ENCODE measurements at places on chromosomes 3 and 15.

DNA sequence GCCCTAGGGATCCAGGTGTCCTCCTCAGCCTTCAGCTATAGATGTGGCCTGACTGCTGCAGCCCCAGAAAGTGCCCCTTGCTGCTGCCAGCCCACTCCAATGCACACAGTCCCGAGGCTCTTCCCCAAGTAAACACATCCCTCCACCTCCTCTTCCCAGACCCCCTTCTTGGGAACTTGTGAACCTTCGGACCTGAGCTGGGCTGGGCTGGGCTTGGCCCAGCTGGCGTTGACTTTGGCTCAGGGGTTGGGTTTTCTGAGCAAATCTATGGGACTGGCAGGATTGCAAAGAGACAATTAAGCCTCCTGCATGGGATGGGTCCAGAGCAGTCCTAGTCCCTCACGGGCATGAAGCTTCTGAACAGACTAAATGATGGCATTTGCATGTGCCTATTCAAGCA is 14.7 kb downstream of the VIPR1 start:
- no peak for DNase-seq

DNA sequence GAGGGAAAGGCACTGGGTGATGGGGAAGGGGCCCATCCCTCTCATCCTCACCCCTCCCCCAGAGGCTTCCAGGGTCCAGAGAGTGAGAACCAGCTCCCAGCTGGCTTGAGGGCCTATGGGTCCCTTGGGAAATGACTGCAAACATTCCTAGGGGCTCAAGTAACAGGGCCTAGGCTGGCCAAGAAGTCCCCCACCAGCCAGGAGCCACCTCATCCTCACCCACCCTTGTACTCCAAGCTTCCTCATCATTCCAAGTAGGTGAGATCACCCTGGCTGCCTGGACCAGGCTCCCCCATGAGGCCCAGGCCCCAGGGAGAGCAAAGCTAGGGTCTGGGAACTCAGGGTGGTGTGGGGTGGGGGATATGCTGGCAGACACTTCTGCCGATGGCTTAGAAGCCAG is 14.8 kb downstream of the LOXL1 start:
- no peak for DNase-seq

DNA sequence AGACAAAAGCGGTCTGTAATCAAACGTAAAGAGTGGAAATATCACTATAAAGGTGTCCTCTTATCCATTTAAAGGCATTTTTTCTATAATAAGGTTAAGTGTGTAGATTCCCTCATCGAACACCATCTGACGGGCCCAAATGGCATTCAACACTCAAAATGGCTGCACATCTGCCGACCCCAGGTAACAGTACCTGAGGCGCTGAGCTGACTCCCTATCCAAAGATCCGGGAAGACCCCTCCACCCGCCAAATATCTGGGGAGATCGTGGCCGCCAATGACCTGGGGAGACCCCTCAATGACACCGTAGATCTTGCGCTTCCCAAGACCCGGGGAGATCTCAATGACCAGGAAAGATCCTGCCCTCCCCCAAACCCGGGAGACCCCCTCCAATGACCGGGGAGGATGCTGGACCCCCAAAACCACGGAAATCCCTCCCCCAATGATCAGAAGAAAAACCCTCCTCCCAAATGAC is 476 bp downstream of the IP6K2 start:
- no peak for DNase-seq

DNA sequence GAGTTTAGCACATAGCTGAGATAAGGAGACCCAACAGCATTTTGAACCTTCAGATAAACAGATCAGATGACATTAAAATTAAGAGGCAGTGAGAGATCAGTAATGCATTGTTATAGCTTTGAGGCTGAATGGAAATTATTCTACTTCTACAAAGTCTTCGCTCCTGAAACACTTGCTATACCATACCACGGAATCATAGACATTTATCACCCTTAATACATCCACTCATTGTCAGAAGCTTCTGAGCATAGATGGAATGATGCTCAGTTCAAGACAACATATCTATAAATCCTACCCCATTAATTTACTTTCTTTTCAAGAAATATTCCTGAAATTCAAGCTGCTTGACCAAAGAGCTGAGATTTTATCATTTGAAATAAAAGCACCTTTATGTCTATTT is 266.7 kb downstream of the C3orf38 start:
- no peak for DNase-seq

DNA sequence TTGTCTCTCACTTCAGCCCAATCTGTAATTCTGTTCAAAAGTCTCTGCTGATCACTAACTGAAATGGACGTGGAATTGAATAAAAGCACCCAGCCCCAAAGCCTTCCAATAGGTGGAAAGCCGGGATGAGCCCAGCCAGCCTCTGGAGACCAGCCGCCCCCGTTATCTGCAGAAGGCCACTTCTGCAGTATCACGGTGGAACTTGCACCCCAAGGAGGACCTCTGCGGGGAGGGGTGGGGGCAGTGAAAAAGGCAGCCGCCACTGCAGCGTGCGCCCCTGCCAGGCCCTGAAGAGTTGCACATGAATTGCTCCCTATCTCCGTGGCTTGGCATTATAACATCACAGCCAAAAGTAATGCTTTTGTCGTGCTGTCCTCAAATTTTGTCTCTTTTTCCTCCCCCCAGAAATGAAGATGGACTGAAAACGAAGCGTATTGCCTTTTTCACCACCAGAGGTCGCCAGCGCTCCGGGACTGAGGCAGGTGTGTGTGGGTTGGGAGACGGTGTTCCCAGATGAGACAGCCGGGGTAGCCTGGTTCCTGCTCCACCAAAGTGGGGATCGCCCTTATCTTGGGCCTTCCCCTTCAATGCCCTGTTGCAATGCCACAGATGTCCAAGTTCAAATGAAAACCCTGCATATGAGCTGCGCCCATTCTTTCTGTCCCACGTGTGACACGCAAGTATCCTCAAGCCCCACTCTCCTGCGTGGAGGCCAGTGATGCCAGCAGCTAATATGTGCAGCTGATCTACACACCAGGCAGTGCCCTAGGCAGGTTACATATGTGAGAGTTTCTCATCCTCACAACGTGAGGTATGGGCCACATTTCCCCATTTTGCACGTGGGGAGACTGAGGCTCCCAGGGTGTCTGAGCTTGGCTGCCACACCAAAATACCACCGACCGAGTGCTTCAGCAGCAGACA is 96.0 kb downstream of the LRRK1 start:
- peak; percentile 84 for DNase-seq

DNA sequence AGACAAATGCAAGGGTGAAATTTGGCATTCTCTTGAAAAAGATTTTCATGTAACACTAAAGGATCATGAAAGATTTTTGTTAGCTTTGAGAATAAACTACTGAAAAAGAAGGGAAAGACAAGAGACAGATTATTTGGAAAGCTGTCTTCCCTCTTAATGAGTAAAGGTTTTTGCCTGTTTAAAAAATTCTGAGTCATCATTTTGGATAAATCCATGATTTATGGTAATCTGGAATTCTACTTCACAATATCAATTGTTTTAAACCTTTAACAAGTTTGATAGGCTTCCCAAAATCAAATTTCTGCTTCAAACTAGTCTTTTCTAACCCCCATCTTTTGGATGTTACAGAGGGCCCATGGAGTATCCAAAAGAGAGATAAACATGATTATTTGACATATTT is 641.5 kb upstream of the EPHA6 start:
- DNase-seq: no peak

GRCh38 chr15:89230277-89230676 is 8.9 kb upstream of the RLBP1 start:
- no peak for DNase-seq

GRCh38 chr3:187662848-187663409 is 7.3 kb downstream of the SST start:
- no peak for DNase-seq

- no peak for DNase-seq
These were observed 86.2 kb downstream of the DHX30 start for GRCh38 chr3:47888986-47889757.

- no peak for DNase-seq
These were observed 63.0 kb upstream of the TPRG1 start for GRCh38 chr3:189108735-189109134.

DNA sequence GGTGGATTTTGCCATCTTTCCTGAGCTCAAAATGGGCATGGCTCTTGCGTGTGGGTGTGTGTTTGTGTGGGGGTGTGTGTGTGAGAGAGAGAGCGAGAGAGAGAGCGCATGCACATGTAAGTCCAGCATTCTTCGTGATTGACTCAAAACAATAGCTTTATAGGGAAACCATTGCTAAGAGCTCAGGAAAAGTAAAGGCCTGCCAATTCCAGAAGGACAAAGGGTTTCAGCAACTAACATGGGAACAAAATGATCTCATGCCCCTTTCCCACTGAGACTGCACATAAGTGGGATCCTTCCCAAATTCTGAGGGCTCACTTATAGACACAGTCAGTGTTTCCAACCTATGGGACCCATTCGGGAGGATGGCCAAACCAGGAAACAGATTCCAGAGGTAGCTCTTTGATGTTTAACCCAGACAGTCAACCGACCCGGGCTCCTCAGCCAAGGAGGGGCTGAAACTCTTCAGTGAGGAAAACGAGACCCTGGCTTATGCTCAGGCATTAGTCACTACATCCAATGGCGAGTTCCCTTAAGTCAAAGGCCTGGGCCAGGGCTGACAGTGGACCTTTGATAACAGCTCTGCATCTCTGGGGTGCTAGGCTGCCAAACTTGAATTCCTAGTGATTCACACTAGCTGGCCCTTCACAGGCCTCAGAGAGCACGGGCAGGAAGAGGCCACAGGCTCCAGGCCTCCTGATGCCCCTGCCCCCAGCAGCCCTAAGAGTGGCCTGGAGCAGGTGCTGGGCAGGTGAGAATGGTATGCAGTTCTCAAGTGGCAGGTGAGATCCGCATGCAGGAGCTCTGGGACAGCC is 305.0 kb upstream of the C2CD4B start:
- DNase-seq: no peak

DNA sequence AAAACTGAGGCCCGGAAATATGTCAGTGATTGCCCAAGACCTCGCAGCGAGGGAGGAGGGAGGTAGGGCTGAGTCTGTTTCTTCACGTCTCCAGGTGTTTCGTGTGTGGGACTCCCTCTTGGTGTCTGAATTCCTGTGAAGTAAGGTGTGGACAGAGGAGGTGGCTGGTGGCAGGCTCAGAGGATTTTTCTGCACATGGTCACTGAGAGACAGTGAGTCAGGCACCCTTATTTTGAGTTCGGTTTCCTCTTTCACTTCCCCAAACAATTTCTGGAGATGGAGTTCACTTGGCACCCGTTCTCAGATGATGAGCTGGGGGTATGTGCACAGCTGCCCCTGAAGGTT is 46.3 kb upstream of the VPS8 start:
- DNase-seq: no peak

GRCh38 chr15:89946681-89947299 is 34.0 kb upstream of the ARPIN start:
- no peak for DNase-seq

- DNase-seq: no peak
These were observed 136.0 kb downstream of the LMLN start for GRCh38 chr3:198096015-198096414.

GRCh38 chr3:54426381-54426780 is 304.0 kb downstream of the CACNA2D3 start:
- peak; percentile 84 for DNase-seq

- no peak for DNase-seq
These were observed 65.4 kb upstream of the ZNF148 start for GRCh38 chr3:125440559-125440955.

DNA sequence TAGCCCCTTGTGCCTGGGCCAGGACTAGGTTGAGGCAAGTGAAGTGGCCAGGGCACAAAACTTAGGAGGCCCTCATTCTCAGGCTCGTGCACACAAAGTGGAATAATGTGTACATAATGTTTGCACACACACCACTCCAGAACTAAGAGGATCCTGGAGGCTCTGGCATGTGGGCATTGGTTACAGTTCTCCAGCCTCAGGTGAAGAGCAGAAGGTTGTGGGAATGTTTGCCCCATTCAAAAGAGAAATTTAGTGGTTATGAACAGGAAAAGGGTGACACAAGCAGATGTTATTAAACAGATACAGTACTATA is 31.3 kb downstream of the ASB7 start:
- DNase-seq: peak; percentile 53

- no peak for DNase-seq
These were observed 36.4 kb upstream of the FSTL1 start for GRCh38 chr3:120487191-120487650.

DNA sequence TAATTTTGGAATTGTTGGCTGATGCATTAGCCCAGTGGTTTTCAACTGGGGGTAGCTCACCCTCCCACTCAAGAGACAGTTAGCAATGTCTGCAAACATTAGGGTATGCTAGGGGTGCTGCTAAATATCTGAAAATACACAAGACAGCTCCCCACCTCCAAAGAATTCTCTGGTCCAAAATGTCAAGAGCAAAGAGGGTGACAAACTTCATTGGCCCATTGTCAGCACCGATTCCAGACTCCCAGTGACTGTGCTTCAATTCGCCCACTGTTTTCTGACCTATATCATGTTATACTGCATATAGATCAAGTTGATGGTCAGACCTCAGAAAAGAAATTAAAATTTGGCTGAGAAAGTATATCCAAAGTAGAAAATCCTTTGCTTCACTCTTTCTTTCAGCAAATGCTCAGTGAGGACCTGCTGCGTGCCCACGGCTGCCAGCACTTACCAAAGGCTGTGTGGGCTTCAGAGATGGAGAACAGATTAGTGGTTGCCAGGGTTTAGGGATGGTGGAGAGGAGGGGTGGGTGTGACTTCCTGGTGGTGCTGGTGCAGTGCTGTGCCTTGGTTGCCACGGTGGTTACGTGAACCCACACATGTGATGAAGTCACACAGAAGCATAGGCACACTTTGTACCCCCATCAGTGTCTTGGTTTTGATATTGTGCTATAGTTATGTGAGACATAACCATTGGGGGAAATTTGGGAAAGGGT is 204.0 kb downstream of the PLCL2 start:
- DNase-seq: no peak

- no peak for DNase-seq
These were observed 299.5 kb upstream of the RASGRP1 start for GRCh38 chr15:38864122-38864521.

DNA sequence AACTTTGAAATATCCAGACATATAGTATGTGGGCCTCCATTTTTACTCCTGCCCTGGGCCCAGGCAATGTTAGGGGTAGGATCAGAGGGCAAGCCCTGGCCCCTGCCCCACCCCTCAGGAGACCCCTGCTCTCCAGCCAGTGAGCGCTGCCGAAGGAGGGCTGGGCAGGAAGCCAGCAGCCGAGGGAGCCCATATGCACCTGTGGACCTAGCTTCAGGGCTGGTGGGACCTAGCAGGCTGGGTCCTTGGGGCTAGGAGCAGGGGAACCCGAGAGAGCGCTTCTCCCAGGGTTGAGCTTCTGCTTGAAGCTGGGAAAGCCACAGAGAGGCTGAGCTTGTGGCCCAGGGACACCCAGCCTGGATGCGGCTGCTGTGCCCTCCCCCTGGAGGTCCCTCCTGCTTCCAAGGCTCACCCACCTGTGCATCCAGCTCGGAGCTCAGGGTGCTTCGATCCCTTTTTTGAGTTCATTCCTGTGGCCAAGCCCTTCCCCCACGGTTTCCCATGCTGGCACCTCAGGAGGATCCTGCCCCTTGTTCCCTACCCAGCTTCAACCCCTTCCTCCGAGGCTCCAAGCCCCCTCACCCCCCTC is 21.0 kb upstream of the CYP11A1 start:
- DNase-seq: no peak
